ENCODE measurements at places on chromosomes 12 and 14. TPM values are rescaled to one million over a fixed set of nuclear protein-coding genes. Genes with fewer than 3 reads are reported as not detected.

GRCh38 chr14:77071938-77072388, 26.1 kb upstream of the CIPC start:
- DNase-seq, result no peak

DNA sequence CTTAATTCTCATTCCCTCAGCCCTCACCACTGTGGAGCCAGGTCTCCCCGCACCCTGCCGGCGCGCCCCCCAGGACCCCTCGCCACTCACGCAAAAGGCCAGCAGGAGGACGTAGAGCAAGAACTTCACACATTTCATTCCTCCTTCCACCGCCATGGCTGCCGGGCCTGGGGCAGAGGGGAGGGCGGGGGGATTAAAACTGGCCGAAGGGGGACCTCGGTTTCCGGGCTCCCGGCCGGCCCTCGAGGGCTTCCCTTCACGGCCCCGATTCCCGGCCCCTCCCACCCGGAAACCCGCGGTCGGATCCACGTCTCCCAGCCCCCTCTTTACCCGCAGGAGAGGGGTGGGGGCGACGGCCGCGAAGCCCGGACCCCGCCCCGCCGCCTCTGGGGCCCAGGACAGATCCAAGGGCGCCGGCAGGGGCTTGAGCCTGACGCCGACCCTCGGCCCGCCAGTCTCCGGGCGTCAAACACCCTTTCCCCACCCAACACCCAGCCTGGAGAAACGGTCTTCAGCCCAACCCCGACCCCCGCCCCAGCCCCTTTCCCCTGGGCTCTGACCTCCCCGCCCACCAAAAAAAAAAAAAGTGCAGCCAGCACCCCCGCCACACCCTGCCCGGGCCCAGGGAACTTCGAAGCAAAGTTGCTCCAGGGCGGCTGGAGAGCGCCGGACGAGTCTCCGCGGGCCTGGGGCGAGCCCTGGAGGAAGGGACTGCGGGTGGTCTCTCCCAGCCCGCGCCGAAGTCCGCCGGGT, 447 bp downstream of the CD63 start:
- DNase-seq, result peak; percentile 83

CRADD gene
- polyA plus RNA-seq, result 8.0 TPM

TEX22 gene
- 2.3 TPM for polyA plus RNA-seq

DNA sequence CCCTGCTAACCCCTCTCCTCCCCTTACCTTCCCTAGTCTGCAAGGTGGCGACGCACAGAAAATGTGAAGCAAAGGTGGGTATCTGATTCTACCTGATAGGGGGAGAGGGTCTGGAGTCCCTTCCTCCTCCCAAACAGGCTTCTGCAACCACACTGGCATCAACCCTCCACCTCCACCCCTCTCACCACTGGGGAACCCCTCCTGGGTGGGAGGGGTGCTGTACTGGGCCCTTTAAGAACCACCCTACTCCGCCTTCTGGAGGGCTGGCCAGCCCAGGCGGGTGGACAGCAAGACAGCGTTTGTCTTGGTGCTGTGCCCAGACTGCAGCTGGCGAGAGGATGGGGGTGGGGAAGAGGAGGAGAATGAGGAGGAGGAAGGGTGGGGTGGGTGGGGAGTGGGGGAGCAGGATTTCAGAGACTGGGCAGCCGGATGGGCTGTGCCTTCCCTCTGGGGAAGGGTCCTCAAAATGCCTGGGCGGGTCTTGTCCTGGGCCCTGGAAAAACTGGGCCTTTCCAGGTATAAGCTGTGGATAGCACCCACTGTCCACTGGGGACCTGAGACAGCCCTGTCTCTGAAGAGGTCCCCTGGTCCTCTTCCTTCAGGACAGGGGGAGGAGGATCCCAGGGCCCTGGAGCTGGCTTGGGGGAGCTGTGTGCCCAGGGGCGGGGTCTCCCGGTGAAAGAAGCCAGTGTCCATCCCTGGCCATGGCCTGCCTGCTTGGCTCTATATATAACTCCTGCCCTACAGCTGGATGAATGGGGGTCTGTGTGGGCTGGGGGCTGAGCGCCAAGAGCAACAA, 2.8 kb downstream of the TNS2 start:
- peak; percentile 90 for DNase-seq

DNA sequence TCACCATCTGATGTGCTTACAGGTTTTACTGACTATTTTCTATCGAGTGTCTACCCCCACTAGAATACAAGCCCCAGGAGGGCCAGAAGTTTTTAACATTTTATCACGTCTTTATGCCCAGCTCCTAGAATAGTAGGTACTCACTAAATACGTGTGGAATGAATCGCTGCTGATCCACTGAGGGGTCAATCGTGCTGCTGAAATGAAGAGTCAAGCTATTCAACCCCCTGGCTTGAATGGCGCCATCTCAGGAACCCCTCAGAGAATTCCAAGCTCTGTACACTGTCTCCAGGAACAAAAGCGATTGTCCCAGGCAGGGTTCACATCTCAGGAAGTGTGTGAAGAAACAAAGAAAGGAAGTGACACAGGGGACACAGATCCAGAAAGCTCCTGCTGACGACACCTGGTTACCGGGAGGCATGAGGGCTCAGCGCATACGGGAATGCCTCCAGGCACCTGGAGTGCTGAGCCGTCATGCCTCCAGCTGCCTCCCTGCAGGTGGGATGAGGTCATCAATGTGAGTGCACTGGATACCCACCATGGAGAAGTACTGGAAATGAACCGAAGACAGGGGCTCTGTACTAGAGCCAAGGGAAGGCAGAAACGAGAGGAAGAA, 45.6 kb downstream of the PITPNM2 start:
- DNase-seq, result no peak

- no peak for DNase-seq
Measured at GRCh38 chr14:35688126-35688826, 120.8 kb downstream of the RALGAPA1 start.

ATF7IP gene
- 62.0 TPM for polyA plus RNA-seq

DNA sequence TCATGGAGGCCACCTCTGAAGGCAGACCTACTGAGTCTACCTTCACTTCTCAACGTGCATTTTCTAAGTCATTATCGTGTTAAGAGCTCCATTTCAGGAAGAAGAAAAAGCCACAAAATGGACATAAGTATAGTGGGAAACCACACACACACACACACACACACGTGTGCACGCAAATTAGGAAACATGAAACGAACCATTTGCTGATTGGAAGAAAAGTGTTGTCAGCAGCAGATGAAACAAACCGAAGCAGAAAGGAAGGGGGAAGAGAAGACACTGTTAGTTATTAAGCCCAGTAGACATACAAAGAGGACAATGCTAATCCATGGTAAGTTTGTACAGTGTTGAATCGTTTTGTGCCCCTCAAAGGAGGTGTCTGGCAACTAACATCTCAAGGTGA, 9.9 kb upstream of the VPS33A start:
- no peak for DNase-seq

DNA sequence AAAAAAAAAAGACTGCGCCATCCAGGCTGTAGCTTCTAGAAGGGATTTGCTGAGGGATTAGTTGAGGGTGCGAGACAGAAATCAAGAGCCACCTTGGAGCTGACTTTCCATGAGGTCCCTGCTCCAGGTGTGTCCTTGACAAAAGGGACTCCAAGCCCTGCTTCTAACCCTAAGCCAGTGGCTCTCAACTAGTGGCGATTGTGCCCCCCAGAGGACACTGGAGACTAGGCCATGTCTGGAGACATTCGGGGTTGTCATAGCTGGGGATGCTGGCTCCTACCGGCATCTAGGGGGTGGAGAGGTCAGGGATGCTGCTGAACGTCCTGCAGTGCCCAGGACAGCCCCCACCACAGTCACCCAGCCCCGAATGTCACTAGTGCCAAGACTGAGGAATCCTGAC, 40.6 kb downstream of the SPRING1 start:
- DNase-seq, result no peak

- no peak for DNase-seq
Measured at GRCh38 chr12:117092886-117093285, 6.3 kb downstream of the TESC start.

DNA sequence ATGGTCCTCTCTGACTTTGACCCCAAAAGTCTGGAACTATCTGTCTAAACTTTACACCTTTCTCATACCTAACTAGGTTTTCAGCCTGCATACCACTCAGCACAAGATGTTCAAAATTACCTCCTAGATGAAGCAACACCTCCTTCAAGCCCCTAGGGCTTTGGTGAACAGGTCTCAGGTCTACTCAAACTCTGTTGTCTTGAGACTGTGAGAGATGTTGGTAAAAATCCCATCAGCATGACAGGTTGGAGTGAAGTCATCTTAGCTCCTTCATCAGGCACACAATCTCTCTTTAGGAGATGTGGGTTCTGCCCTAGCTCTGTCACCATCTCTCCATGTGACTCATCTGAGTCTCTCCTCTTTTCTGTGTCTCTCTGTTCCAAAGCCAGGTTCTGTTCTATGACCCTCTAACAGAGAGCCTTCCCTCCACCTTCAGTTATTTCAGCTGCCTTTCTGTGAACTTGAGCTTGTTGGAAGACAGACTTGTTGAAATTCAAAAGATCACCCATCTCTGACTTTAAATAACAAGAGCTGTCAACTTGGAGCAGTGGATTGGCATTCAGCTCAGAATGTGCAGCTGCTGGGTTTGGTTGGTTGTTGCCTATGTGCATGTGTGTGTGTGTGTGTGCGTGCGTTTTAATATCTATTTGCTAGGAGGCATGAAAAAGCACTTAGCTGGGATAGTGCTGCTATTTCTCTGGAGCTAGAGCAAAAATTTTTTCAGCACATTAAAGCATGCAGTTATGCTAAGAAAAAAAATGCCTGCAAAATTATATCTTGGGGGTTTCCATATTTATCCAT, 130.7 kb downstream of the CRACR2A start:
- peak; percentile 23 for DNase-seq

DNA sequence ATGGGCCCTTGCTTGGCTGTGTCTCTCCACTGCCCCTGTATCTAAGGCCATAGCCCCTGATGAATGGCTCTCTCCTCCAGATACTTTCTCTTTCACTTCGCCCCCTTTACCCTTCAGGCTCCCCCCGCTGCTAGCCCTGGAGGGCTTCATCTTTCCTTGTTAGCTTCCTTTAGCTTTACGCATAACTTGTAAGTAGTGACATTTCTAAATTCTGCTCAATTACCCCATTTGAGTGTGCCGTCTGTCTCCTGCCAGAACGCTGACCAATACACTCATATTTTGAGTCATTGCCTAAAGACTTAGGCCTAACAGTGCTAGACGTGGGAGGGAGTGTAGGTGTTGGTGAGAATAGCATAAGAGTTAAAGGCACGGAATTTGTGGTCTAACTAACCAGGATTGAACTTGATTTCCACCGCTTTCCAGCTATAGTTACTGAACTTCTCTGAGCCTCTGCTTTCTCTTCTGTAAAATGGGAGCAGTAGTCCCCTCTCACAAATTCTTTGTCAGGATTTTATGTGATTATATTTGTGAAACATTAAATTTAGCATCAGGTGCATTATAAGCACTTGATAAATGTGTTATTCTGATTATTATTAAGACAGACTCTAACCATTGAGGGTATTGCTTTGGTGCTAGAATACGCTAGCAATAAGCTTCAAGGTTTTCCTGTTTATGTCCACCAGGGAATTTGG, 129.3 kb downstream of the ZFP36L1 start:
- DNase-seq, result no peak

DNA sequence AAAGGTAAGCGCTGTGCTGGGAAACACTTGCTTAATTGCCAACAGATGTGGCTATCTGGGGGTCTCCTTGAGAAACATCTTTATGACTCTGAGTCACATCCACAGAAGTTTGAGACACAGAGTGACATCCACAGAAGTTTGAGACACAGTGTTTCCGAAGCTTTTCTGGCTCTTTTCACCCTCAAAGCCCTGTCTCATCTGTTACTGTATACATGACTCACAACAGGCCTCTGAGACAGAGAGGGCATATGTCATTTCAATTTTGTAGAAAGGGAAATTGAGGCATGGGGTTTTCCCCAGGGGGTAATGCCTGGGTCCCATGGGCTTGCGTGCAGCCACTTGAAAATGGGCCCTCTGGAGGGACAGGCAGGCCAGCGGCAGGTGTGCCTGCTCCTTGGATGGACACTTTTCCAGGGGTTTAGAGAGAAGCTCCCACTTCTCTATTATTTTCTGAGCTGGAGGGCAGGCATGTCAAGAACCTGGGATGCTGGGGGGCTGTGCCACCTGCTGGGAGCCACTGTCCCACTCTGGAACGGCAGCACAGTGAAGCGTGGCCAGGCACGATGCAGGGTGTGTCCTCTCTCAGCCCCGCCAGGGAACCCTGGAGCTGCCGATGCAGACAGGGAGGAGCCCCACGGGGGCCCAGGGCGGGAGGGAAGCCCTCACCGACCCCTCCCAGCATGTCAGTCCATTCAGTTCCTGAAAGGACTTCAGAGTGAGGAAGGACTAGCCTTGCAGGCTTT, 111.3 kb upstream of the FKBP4 start:
- no peak for DNase-seq

- DNase-seq, result no peak
Measured at GRCh38 chr14:77116172-77116817, 18.2 kb downstream of the CIPC start.

- DNase-seq, result no peak
Measured at GRCh38 chr14:36105401-36105800, 71.1 kb downstream of the PTCSC3 start.

- no peak for DNase-seq
Measured at GRCh38 chr12:3655328-3655900, 97.5 kb downstream of the CRACR2A start.

GRCh38 chr14:73606271-73606670, 6.0 kb upstream of the ACOT6 start:
- no peak for DNase-seq

DNA sequence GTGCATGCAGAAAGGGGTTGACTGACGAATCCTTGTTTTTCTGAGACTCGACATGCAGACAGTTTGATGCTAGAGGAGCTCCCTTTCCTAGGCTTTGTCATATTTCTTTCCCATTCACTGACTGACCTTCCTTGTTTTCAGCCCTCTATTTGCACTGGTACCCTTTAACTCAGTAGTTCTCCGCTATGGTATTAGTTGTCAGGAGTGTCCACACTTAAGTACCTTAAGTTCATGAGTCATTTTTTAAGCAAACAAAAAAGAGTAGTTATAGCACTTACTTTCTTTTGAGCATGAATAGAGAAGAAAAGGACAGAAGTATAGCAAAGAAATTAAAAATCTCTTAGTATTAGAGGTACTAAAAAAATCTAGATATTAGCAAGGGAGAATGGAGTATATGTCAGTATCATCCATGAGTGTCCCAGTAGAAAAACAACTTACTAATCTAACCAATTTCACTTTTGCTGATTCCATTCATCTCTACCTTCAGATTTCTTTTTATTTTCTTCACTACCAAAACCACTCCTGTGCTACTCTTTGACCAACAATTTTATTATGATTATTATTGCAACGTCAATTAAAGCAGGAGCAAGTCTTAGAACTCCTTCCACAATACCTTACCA, 8.3 kb downstream of the ATP2B1 start:
- DNase-seq, result no peak

DNA sequence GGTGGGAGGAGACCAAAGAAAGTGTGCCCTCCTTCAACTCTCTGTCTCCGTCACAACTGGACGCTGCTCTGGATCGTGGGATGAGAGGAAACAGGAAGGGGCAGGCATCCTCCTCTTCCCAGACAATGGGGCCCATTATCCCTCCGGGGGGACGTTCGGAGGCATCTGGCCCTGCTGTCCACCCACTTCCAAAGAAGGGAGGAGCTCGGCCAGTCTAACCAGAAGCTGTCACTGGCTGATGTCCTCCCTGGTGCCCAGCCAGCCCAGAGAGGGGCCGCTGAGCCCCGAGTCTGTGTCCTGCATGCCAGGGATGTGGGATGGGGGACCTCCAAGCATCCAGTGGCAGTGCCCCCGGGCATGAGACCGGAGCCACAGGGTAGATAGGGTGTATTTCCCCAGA, 39.8 kb upstream of the MEG3 start:
- DNase-seq, result no peak

- DNase-seq, result no peak
Measured at GRCh38 chr12:58313091-58313855, 371.9 kb downstream of the ATP23 start.

TRIM9 gene
- polyA plus RNA-seq, result 3.5 TPM

COX8C gene
- not detected for polyA plus RNA-seq

NDUFA12 gene
- 95.9 TPM for polyA plus RNA-seq

C12orf75 gene
- polyA plus RNA-seq, result 8.2 TPM

PCED1B gene
- 0.73 TPM for polyA plus RNA-seq

M6PR gene
- 126 TPM for polyA plus RNA-seq

TMEM119 gene
- polyA plus RNA-seq, result 28.6 TPM
